ENCODE measurements at places on chromosomes 11 and 22.

GRCh38 chr22:46854125-46854870, 91.8 kb downstream of the TBC1D22A start:
- no peak for DNase-seq

- no peak for DNase-seq
Observed at GRCh38 chr11:134417871-134418840, 6.1 kb upstream of the B3GAT1 start.

DNA sequence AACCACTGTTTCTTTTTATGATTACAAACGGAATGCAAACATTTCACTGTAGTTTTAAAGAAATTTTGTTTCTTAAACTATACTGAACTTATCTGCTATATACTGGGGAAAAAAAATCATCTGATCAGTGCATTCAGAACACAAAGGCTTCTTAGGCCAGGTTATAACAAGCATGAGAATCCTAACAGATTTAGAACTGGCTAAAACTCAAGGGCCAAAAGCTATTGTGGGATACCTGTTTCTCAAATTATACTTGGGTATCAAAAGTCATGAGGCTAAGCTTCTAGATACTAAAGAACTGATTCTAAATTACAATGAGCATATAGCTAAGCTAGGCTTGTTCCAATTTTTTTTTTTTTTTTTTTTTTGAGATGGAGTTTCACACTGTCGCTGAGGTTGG, 29.7 kb upstream of the CHRNA10 start:
- DNase-seq, result no peak

- DNase-seq, result no peak
Observed at GRCh38 chr11:73216465-73216864, 1.6 kb upstream of the P2RY2 start.

GRCh38 chr11:72446929-72447769, 12.8 kb upstream of the CLPB start:
- DNase-seq, result no peak

DNA sequence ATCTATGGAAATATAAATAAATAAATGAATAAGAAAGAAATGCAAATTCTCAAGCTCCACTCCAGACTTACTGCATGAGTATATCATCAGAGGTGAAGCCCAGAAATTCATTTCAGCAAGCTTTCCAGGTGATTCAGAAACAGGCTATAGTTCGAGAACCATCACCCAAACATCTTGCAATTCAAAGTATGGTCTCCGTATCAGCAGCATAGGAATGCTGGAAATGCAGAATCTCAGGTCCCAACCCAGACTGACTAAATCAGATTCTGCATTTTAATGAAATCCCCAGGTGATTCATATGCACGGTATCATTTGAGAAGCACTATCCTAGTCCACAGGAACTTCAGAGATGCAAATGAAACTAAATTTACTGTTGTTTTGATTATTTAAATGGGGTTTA, 95.3 kb downstream of the SERGEF start:
- DNase-seq, result no peak

DNA sequence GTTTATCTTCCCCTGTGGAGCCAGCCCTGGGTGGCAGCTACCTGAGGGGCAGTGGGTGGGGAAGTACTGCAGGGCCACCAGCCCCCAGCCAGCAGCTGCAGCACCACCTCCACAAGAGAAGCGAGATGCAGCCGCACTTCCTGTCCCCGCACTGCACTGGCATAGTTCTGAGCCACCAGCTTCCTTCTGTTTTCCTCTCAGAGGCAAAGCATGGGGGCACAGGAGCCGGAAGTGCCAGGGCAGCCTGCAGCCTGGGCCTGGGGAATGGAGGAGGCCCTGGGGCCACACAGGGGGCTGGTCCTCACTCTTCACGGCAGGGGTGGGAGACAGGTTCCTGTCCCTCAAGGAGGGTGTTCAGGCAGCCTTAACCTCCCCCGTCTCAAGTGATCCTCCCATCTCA, 11.9 kb upstream of the SH3BP1 start:
- DNase-seq, result peak; percentile 68

DNA sequence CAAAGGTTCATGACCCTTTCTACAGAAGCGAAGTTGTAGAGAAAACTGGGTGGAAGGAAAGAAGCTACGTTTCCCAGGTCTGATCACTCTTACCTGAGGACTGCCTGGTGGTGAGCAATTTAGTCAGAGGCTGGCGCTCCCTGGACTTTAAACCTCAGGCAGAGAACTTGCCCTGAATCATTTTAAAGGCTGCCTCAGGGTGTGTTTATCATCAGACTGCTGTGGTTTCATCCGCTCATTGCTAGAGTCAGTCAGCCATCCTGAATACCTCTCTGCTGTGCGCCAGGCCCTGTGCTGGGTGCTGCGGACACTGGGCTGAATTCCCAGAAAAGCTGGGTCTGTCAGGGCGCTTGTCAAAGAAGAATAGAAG, 2.7 kb downstream of the DTX4 start:
- peak; percentile 42 for DNase-seq

GRCh38 chr11:46290598-46291309, 13.3 kb downstream of the CREB3L1 start:
- DNase-seq, result no peak

DNA sequence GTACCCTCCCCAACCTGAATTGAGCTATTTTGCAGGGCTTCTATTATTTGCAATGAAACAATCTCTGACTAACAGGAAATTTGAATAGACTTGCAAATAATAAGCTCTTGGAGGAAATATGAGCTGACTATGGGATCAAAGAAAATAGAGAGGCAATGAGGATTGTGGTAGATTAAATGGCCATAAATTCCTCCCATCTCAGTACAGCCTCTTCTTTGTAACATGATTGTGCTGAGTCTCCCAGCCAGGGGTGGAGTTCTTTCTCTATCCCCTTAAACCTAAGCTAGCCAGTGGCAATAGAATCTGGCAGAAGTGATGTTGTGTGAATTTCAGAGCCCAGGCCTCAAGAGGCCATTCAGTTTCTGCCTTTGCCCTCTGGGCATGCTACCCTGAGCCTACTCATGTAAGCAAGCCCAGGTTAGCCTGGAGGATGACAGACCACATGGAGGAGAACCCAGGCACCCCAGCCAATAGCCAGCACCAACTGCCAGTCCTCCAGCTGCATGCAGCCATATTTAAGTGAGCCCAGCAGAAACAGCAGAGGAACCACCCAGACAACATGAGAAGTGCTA, 86.8 kb upstream of the TP53I11 start:
- no peak for DNase-seq

GRCh38 chr22:43092085-43092484, 2.9 kb upstream of the TTLL1 start:
- DNase-seq, result no peak

DNA sequence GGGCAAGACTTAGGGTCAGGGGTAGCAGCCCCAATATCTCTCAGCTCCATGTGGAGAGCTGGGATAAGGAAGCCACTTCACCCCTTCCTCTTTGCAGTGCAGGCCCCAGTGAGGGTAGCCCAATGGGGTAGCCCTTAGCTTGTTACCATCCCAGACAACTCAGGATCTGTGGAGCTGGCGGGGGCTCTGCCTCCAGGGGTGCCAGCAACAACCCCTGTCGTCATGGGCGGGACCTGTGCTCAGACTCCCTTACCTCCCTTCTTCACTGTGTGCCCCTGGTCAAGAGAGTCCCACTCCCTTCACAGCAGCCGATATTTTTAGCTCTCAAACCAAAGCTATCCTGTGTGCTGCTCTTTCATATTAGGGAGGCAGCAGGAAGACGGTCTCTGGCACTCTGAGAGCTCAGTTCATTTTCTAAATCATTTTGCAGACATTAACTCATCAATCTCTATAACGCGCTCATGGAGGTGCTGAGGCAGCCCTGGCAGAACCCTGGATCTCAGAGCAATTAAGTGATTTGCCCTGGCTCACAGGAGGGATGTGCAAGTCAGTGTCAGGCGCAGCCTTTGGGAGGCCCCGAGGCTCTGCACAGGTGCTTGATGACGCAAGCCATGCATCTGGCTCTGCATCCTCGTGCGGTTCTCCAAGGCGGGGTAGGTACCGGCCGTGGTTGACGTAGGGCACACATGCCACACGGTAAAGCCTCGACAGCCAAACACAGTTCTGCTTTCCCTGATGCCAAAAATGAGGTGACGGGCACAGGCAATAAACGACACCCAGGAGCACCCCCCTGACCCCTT, 357.6 kb downstream of the SHANK2 start:
- no peak for DNase-seq

DNA sequence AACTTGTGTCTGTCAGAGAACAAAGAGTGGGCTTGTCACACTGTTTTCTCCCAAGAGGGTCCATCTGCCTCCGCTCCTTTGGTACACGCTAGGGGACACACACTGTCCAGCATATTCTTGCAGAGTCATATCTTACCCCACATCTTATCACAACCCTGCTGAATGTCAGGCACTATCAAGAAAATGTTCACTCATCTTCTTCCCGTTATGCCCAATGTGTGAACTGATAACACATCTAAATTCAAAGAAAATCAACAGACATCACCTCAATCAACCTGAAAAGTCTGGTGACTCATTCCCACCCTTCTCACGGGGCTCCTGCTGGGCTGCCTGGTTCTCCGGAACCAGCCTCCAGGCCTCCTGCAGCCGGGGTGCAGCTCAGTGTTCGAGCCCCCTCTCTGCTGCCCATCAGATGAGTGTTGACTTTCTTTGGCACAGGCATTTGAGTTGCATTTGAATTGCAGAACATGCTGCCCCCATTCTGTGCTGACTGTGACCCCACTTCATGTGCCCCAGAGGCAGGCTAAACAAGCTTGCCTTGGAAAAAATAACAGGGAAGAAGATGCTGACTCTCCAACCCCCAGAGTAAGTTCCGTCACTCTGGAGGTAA, 19.4 kb downstream of the GRAP2 start:
- peak; percentile 83 for DNase-seq

DNA sequence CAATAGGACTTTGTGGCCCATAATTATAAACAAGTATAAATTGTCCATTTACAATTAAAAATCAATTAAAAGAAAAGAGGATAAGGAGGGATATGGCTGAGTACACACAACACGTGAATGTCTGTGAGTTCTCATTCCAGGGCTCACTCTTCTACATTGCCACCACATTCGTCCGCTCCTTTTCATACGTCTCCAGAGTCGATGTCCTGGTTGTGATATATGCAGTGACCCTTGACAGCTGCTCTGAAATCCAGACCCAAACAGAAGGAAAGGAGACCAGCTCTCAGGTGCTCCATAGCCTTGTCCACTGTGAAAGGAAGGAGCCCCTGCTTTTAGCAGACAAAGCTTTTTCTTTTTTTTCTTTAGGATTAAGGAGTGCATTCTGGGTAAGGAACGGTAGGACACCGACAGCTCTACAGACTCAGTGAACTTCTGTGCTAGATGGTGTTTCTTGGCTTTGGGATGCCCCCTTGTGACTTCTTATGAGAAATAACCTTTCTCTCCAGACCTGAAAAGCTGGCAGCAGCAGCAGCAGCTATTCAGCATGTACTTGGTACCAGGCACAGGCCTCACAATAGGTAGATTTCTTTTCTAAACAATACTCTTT, 19.7 kb upstream of the DNAJB13 start:
- DNase-seq, result peak; percentile 13

DNA sequence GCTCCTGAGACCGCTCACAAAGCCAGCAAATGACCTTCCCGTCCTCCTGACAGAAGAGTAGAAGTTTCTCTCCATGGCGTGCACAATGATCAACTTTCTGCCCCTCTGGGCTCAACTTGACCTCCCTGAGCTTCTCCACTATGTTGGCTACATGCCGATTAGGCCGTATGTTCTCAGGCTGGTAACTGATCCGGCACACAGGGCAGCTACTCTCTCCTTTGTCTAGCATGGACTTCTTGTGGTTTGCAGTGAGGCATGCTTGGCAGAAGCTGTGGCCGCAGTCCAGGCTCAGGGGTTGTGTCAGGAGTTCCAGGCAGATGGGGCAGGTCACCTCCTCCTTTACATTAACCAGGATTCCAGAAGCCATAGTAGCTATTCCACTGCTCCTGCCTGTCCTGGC, 5.1 kb downstream of the TRIM5 start:
- no peak for DNase-seq

GRCh38 chr11:44687388-44687787, 39.4 kb upstream of the TSPAN18 start:
- DNase-seq, result no peak

- DNase-seq, result no peak
Observed at GRCh38 chr11:45347348-45348082, 61.4 kb upstream of the SYT13 start.

DNA sequence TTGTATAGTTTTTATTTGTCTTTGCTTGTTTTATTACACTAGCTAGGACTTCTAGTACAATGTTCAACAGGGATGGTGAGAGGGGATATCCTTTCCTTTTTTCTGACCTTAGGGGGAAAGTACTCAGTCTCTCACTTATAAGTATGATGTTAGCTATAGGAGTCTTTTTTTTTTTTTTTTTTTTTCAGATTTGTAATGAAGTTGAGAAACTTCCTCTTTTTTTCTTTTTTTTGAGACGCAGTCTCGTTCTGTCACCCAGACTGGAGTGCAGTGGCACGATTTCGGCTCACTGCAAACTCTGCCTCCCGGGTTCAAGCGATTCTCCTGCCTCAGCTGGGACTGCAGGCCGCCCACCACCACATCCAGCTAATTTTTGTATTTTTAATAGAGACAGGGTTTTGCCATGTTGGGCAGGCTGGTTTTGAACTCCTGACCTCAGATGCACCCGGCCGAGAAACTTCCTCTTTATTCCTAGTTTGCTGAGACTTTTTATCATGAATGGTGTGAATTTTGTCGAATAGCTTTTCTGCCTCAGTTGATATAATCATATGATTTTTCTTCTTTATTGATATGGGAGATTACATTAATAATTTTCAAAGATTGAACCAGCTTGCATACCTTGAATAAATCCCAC, 10.9 kb downstream of the TRIM22 start:
- no peak for DNase-seq

- peak; percentile 70 for DNase-seq
Observed at GRCh38 chr11:111565114-111565720, 24.7 kb downstream of the LAYN start.

- no peak for DNase-seq
Observed at GRCh38 chr11:30560206-30561106, 25.7 kb downstream of the MPPED2 start.

DNA sequence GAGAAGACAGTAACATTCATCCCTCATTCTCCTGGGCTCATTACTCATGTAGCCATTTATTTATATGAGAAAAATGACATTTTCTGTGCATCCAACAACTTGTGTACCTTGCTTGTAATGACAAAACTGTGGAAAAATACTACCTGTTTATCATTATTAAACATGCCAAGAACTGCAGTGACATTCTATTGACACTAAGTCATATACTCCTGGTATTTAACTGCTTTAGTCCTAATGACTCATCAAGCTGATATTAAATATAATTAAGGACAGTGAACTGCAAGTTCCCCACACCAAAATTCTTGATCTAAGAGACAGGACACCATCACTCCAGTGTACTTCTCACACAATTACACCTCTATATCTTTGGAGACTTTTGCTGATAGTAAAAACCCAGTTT, 1328.7 kb upstream of the RAG2 start:
- no peak for DNase-seq

- DNase-seq, result no peak
Observed at GRCh38 chr11:45176996-45177395, 30.6 kb downstream of the PRDM11 start.

- no peak for DNase-seq
Observed at GRCh38 chr11:44494785-44495184, 70.7 kb upstream of the CD82 start.
